ENCODE measurements at places on chromosomes 2 and 18. TPM values are rescaled to one million over a fixed set of nuclear protein-coding genes. Genes with fewer than 3 reads are reported as not detected.

The CFC1 gene
- total RNA-seq, result not detected

The EMILIN2 gene
- total RNA-seq, result 2.4 TPM

The KCNJ13 gene
- not detected for total RNA-seq

The AKAIN1 gene
- not detected for total RNA-seq

- H3K4me3 ChIP-seq, result no peak overlapping the region
- H3K4me1 ChIP-seq, result no peaks in the 10 kb centered on the region
- no peaks in the 10 kb centered on the region for H3K36me3 ChIP-seq
- H3K27me3 ChIP-seq, result no peaks in the 10 kb centered on the region
Measured at GRCh38 chr2:198411936-198412335, 607.5 kb downstream of the PLCL1 start.

DNA sequence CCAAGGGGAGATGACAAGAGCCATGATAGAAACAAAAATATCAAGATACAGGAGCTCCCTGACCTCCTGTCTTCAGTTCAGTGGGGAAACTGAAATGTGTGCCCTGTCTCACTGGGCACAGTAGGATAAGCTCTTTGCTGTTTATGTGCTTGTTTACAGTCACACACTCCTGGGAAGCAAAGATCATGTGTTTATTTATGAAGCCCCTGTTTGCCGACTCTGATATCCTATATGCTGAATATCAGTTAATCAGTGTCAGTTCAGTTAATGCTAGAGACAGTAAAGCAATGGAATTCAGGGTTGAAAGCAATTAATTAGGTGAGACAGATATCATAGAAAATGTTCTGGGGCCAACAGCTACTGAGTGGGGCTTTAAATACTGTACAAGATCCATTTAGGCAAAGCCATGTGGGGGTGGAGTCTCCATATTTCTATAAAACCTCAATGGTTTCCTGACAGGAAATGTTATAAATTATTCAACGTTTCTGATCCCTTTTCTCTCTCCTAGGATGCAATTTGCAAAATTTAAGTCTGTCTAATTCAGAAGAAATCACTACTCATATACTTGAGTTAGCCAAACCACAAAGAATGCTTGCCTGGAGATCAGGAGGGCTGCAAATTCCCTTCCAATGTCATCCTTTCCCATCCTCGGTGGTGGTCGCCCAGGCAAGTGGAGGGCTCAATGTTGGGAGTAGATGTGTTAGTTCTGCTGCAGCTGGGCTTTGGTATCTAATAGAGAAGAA is 551.3 kb downstream of the CMPK2 start:
- H3K4me3 ChIP-seq, result no peak overlapping the region
- H3K27me3 ChIP-seq, result no peaks in the 10 kb centered on the region
- DNase-seq, result no peak

DNA sequence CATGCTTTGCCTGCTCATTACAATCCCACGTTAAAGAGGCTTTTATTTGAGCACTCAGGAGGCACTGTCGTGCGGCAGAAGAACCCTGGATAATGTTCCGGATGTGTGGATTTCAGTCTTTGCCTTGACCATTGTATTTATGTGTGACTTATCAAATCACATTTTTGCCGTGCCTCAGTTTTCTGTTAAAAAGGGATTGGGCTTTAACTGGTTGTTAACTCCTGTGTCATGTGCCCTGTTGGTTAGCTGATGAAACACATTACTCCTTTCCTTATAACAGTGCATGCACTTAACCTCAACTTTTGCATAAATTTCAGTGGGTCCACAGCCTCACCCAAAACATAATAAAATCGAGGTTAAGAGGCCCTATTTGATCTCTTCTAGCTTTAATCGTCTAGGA is 52.7 kb downstream of the NAB1 start:
- no peaks in the 10 kb centered on the region for H3K36me3 ChIP-seq
- no peak overlapping the region for H3K4me3 ChIP-seq
- no peak for DNase-seq
- no peaks in the 10 kb centered on the region for H3K27me3 ChIP-seq

DNA sequence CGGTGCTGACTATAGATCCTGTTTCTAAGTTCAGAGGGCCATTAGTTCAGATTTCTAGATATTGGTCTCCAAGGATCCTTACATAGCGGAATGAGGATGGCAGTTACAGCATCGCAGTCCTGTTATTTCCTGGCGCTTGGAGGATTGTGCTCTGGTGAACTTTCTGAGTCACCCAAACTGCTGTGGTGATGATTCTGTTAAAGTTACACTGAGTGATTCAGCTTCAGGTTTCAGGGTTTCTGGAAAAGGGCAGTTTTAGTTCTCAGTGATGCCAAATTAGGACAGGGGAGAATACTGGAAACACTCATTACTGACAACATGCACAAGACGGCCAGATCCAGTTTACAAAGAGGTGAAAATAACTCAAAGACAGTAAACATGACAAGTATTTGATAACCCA is 52.1 kb upstream of the ANKRD62 start:
- no peak for DNase-seq
- H3K4me3 ChIP-seq, result no peak overlapping the region
- no peak overlapping the region for H3K27ac ChIP-seq
- H3K27me3 ChIP-seq, result no peaks in the 10 kb centered on the region

DNA sequence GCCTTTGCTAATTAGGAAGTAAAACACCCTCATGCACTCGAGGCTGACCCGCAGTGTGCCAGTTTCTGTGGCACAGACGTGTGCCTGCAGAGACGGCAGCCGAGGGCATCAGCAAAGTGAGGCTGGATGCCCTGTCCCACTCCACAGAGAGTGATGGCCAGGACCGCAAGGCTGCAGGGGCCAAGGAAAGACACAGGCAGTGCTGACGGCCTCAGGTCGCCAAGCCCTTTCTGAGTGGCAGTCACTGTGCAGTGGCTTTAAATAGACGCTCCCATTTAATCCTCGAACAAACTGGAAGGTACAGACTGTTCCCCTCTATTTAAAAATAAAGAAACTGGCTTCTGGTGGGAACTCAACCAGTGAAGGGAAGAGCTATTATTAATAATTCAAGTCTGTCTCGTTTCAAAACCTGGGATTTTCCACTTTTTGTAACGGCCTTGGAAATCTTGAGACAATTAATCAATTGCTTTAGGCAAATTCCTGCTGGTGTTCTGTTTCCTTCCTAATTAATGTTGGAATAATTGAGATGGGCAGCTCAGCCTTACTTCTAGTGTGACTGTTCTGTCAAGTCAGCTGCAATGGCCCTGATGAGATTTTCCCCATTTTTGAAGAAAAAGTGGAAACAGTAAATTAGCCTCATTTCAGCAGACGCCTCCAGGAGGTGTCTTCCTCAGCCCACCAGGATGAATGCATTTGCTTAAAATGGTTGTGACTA is 644.6 kb upstream of the RAB6C start:
- H3K27me3 ChIP-seq, result no peaks in the 10 kb centered on the region
- no peak for DNase-seq
- H3K27ac ChIP-seq, result no peak overlapping the region
- no peaks in the 10 kb centered on the region for H3K36me3 ChIP-seq
- H3K4me1 ChIP-seq, result no peaks in the 10 kb centered on the region

DNA sequence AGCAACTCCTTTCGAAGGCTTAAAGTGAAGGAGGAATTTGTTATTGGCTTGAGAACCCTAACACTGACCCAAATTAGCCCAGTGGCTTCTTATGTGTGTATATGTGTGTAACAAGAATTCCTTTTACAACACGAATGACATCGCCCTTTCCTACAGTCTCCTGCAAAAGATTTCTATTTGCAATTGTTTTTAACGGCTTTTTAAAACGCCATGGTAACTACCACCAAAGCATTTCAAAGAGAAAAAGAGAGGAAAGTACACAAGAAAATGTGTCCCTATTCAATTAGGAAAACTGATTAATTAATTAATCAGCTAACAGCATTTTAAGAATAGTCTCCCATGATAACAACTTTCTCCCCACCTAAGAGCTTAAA is 58.1 kb downstream of the PAX3 start:
- no peak for DNase-seq
- H3K4me3 ChIP-seq, result no peak overlapping the region
- no peaks in the 10 kb centered on the region for H3K27me3 ChIP-seq
- H3K4me1 ChIP-seq, result no peaks in the 10 kb centered on the region
- H3K27ac ChIP-seq, result no peak overlapping the region
- H3K36me3 ChIP-seq, result no peaks in the 10 kb centered on the region

GRCh38 chr2:109438773-109439389 is 174.9 kb downstream of the SEPTIN10 start:
- no peak overlapping the region for H3K4me3 ChIP-seq
- no peaks in the 10 kb centered on the region for H3K27me3 ChIP-seq
- peaks cover 29% of the 10 kb centered on the region for H3K4me1 ChIP-seq
- peak; percentile 78 for DNase-seq
- H3K36me3 ChIP-seq, result no peaks in the 10 kb centered on the region

DNA sequence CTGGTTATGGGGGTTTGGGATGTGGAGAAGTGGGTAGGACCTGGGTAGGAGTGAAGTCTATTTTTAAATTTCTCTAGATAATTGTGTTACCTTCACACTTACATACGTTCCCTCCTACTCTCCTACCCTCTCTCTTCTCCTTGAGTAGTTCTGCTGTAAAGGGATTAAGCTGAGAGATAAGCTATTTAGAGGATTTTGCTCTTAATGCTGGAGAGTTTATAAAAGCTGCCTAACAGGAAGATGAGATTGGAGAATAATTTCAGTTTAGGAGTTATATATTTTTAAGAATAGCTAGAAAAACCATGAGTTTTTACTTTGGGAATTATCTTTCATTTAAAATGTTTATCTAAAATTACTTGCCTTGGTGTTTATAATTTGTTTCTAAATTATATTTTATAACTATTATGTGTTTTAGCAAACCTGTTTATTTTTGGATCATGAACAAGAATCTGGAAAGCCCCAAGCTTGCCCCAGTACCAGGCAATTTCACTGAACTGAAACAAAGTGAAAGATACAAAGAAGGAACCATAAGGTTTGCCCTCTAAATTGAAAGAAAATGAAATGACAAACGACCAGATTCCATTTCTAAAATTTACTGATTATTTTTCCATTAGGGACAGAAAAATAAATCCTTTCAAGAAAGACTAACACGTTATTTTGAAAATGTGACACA is 101.5 kb downstream of the ZNF532 start:
- no peak overlapping the region for H3K27ac ChIP-seq
- no peaks in the 10 kb centered on the region for H3K27me3 ChIP-seq
- no peaks in the 10 kb centered on the region for H3K4me1 ChIP-seq
- H3K4me3 ChIP-seq, result no peak overlapping the region
- H3K36me3 ChIP-seq, result no peaks in the 10 kb centered on the region

- no peaks in the 10 kb centered on the region for H3K27me3 ChIP-seq
- no peak overlapping the region for H3K27ac ChIP-seq
- H3K4me1 ChIP-seq, result no peaks in the 10 kb centered on the region
- DNase-seq, result no peak
- no peaks in the 10 kb centered on the region for H3K36me3 ChIP-seq
Measured at GRCh38 chr2:168624028-168624427, 168.0 kb downstream of the CERS6 start.

- H3K4me1 ChIP-seq, result no peaks in the 10 kb centered on the region
- no peak for DNase-seq
- no peak overlapping the region for H3K27ac ChIP-seq
- H3K27me3 ChIP-seq, result no peaks in the 10 kb centered on the region
- no peak overlapping the region for H3K4me3 ChIP-seq
Measured at GRCh38 chr2:89833116-89833779, 1141.8 kb downstream of the RPIA start.

GRCh38 chr2:205628422-205628821 is 53.9 kb upstream of the NRP2 start:
- H3K36me3 ChIP-seq, result no peaks in the 10 kb centered on the region
- DNase-seq, result no peak
- H3K27ac ChIP-seq, result no peak overlapping the region
- no peaks in the 10 kb centered on the region for H3K4me1 ChIP-seq
- H3K4me3 ChIP-seq, result no peak overlapping the region

DNA sequence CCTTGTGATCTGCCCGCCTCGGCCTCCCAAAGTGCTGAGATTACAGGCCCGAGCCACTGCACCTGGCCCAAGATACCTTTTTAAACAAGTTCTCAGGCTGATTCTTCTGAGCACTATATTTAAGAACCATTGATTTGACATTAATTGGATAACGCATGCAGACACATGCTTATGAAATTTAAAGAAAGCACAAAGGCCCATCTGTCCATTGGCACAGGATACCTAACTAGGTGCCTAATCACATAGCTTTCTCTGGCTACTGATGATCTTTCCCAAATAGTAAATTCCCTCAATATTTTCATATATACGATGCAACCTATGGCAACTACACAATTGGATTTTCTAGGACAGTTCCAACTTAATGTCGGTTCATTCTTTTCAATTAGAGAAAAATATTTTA is 62.5 kb upstream of the STAM2 start:
- no peak overlapping the region for H3K4me3 ChIP-seq
- no peaks in the 10 kb centered on the region for H3K4me1 ChIP-seq
- no peaks in the 10 kb centered on the region for H3K36me3 ChIP-seq
- no peak overlapping the region for H3K27ac ChIP-seq
- DNase-seq, result no peak

DNA sequence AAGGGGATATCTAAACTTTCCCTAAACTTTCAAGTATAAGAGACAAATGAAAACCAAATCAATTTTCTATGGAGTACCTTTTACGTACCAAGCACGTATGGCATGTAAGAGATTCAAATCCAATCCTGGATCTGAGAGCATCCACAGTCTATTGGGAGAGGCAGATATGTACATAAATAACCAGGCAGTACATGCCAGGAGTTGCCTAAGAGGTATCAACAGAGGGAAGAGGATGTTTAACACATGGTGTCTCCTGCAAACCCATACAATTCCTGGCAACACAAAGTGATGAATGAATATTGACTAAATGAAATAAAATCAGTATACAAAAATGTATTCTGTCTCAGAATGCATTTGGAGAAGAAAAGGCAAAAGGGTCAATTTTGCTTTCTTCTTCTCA is 116.6 kb downstream of the PIGN start:
- no peaks in the 10 kb centered on the region for H3K27me3 ChIP-seq
- no peak for DNase-seq
- H3K4me3 ChIP-seq, result no peak overlapping the region
- peaks cover 6% of the 10 kb centered on the region for H3K4me1 ChIP-seq

DNA sequence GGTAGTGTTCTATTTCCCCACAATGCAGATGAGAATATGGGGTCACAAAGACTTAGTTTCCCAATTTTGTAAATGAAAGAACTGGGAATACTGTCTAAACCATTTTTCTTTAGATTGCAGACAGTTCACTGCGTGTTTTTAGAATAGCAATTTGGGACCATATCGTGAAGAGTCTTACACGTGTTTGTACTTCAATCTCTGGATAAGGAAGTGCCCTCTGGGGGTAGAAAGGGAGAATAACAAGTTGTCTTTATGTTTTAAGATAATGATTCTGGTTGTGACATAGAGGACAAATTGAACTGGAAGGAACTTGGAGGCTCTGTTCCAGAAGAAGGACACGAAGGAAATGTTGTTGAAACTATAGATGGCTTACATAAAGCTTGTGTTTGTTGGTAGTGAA is 457.7 kb downstream of the CBLN2 start:
- no peaks in the 10 kb centered on the region for H3K4me1 ChIP-seq
- DNase-seq, result no peak
- H3K27ac ChIP-seq, result no peak overlapping the region
- no peaks in the 10 kb centered on the region for H3K27me3 ChIP-seq

DNA sequence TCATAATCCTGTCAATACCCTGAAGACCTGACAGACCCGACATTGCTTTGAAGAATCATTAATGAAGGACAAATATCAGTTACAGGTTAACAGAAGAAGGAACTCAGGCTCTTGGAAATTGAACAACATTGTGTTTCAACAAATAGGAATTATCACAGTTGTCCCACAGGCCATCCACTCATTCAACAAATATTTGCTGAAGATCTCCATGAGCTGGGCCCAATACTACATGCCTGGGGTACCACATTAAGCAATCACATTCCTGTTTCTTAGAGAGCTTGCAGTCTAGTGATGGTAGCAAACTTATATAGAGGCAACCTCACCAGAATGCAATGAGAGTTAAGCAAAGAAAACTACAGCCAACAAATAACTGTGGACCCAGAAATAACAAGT is 671.6 kb upstream of the ACVR2A start:
- H3K27me3 ChIP-seq, result no peaks in the 10 kb centered on the region
- DNase-seq, result no peak
- H3K4me1 ChIP-seq, result no peaks in the 10 kb centered on the region
- H3K27ac ChIP-seq, result no peak overlapping the region
- no peak overlapping the region for H3K4me3 ChIP-seq
- H3K36me3 ChIP-seq, result no peaks in the 10 kb centered on the region

All from right lobe of liver (tissue), 6 donors.